ENCODE measurements at places on chromosomes 3 and 15.

GRCh38 chr3:57810471-57811137 lies 54.5 kb downstream of the SLMAP start:
- no peak for DNase-seq

DNA sequence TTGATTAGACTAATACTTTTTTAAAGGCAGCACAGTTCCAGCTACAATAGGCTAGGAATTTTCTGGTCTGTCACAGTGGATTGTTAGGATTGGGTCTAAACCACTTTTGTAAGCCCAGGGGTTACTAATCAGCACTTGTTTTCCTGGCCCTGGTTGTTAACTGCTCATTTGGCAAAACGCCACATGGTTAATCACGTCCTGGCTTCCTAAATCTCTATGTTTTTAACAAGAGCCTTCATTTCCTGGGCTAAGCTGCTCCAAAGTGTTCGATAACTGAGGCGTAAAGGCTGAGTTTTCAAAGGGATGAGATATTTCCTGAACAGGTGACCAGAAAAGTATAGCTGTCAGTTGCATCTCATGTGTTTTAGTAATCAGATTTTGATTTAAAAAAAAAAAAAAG lies 38.9 kb upstream of the CLRN1 start:
- DNase-seq: peak; percentile 39

- DNase-seq: no peak
These were observed 1034.1 kb upstream of the SEMA6D start for GRCh38 chr15:46682969-46683791.

DNA sequence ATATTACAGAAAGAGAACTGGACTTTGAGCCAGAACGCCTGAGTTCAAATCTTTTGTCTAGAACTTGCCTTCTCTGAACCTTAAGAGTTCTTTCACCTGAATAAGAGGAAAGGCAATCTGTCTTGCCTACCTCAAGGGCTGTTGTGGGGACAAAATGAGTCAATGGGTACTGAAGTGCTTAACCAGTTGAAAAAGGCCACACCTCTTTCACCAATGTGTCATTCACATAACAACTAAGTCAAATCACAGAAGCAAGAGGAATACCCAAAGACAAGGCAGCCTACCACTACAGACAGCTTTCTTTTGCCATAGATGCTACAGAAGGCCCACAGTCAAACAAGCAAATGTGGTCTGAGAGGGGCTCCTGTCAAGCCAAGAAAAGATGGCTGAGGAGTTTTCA lies 39.7 kb downstream of the NBEAL2 start:
- peak; percentile 13 for DNase-seq

GRCh38 chr3:54536450-54536849 lies 391.4 kb downstream of the LRTM1 start:
- no peak for DNase-seq

GRCh38 chr3:36895496-36896409 lies 49.1 kb downstream of the TRANK1 start:
- DNase-seq: no peak

DNA sequence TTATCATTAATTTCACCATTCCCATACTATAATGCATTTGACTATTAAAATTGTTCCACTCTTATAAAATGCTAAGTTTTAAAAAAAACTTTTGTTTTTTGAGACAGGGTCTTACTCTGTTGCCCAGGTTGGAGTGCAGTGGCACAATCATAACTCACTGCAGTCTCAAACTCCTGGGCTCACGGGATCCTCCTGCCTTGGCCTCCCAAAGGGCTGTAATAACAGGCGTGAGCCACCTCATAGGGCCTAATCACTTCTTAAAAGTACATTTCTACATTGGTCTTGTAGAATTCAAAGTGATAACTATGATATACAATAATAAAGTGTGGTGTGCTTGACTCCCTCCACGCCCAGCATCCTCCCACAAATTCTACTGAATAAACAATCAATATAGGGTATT lies 3.0 kb downstream of the DENND4A start:
- DNase-seq: no peak

DNA sequence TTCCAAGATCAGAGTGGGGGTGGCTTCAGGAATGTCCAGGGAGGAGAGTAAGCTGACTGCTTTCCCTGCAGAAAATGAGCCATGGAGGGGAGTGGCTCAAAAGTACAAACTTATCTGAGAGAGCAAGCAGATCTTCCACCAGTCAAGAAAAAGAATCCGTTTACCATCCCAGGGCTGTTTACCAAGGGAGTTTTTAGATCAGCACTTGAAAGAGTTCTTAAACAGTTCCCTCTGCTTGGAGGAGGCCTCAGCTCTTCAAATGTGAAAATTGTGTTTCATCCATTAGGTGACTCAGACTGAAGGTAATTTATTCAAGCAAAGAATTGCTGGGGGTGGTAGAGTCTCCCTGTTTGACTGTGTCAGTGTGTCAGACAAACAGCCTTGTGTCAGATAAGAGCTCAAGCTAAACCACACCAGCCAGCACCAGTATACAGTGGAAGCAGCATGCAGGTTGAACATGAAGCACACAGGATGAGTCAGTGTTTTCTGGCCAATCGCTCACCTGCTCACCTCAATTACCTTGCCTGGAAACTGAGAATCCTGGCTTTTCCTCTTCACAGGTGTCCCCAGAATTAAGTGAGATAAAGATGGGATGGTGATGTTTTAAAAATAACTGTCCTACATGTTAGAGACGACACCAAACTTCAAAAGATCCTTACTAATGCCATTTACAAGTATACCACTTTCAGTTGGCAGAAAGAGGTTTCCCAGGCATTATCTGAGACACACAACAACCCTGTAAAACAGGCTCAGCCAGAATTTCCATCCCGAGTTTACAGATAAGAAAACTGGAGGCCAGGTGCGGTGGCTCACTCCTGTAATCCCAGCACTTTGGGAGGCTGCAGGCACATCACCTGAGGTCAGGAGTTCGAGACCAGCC lies 21.7 kb downstream of the SH3BP5 start:
- peak; percentile 64 for DNase-seq

GRCh38 chr15:83842281-83842680 lies 188.4 kb downstream of the ADAMTSL3 start:
- DNase-seq: no peak

GRCh38 chr3:73141525-73141924 lies 80.1 kb downstream of the EBLN2 start:
- no peak for DNase-seq

DNA sequence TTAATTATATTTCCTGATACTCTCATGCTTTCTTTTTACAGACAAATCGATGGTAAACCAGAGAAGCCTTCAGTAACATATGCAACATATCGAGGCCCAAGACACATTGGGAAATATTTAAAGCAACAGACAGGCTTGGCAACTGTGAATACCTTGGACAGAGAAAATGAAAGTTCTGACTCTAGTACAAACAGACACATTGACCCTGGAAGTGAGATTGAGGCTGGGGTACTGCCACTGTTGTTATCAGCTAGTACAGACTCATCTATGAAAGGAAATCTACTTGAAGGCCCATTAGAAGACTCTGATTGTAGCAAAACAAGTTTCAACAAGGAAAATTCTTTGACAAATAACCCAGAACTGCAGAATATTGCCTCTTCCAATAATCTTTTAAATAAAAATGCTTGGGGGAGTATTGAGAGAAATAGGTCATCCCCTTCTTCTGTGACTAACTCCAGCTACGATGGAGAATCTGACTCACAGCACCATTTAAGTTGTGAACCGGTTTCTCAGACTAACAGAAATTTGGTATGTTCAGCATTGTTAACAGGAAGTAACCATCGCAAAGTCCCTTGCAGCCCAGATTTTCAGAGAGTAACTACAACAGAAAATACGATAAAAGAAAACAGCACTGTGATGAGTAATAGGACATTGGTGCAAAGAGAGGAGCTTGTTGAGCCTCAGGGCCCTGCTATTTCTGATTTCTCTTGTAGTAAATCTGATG lies 50.2 kb downstream of the CRYBG3 start:
- peak; percentile 98 for DNase-seq

Measured in EH (cell line).